ENCODE measurements at places on chromosomes 16 and 17.

- DNase-seq: peak; percentile 44
Observed at GRCh38 chr17:80774643-80775281, 216.9 kb upstream of the CHMP6 start.

DNA sequence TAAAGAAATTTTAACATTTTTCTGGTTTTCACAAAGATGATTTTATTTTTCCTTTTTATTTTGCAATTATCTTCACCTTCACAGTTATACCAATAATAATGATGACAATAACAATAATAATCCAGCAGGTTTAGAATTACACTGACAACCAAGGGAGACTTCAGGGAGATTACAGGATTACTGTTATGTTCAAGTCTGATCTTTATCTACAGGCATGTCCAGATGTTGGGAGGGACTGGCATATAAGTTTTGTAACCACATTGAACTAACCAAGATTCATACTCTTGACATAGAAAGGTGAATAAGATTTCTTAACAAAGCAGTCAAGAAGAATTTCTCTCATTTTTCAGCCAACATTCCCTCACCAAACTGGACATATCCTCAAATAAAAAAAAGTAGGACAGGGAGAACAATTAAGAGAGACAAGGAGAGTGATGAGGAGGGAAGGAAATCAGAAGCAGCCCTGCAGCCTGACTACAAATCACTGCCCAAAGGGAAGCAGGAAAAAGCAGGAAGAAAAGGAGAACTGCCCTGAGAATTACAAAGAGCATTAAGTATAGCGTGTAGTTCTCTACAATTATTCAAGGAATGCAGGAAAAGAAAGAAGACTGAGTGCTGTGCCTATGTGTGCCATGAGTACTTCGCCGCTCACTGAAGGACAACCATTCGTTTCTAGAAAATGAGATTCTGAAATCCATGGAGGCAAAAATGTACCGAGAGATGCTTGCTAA lies 155.7 kb upstream of the C17orf78 start:
- DNase-seq: no peak

DNA sequence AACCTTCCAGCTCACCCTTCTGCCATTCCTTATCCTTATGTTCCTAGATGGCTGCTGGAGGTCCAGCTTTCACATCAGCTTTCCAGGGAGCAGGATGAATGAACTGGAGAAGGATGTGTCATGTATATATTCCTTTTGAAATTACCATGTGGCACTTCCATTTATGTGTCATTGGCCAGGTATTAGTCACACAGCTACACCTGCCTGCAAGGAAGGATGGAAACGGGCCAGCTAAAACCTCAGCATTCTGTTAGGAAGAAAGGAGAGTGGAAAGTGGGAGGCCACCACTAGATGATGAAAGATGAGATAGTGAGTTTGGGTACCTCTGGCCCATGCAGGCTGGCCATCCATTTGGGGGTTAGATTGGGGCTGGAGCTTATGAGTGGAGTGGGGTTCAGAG lies 67.5 kb downstream of the KSR1 start:
- no peak for DNase-seq

DNA sequence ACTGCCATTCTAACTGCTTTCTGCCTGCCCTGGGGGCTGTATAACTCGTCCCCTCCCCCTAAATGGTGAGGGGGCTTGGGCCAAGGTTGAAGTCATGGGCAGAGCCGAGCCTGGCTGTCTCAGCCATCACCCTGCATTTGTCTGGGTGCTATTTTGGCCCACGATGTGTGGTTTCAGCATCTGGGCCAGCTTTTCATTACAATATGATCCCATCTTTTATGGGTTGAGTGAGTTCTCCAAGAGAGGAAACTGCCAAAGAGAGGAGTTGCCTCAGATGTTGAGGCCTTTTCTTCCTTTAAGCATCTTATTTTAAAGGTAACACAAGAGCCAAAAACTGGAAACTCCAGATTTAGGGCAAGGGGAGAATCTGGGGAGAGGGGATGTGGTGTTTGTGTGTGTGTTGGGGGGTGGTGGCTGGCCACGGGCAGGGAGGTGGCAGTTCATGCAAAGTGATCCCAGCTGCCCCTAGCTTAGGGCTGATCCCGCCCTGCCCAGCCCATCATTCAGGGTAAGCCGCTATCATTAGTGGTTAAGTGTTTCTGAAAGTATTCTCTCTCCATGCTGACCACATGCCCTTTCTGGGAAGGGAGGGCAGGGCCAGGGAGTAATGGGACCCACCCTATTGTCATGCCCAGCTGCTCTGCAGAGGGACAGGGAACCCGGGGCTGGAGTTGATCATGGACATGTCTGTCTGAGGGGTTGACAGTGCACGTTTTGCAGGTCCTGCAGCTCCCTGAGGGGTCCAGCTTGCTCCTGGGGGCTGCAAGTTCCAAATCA lies 83.2 kb upstream of the CLEC18A start:
- DNase-seq: no peak

GRCh38 chr17:70478902-70479301 lies 309.6 kb downstream of the KCNJ2 start:
- DNase-seq: no peak

Data from NCI-H1417 (cell line).